ENCODE measurements at places on chromosomes 4 and X.

- no peak for ATAC-seq
Measured at GRCh38 chrX:115408771-115409400, 119.4 kb downstream of the LUZP4 start.

GRCh38 chr4:188032583-188032982 is 37.0 kb downstream of the ZFP42 start:
- ATAC-seq: peak; percentile 50

DNA sequence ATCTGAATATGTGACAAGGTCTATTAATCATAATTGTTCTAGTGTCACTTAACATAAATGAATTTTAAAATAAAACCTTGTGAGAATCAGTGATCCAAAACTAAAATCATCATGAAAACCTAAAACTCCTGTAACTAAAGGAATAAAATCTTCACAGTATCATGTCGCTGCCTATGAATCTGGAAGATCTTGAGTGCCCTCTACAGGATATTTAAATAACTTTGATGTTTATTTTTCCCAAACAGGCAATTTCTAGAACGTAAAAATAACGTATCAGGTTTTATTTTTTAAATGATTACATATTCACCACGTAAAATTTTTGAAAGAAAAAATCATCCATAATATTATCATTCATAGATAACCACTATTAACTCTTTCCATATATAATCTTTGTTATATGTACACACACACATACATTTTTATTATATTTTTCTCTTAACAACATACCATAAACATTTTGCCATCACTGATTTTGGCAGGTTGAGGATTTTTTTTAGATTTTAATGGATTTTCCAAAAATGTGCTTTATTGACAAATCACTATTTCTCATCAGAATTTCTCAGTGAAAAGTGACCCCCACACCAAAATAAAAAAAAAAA is 79.6 kb downstream of the COMMD8 start:
- no peak for ATAC-seq

- peak; percentile 29 for ATAC-seq
Measured at GRCh38 chr4:118046323-118046722, 12.0 kb downstream of the NDST3 start.

- no peak for ATAC-seq
Measured at GRCh38 chr4:27789773-27790172, 929.1 kb downstream of the STIM2 start.

GRCh38 chr4:104758574-104758973 is 263.9 kb upstream of the CXXC4 start:
- no peak for ATAC-seq

DNA sequence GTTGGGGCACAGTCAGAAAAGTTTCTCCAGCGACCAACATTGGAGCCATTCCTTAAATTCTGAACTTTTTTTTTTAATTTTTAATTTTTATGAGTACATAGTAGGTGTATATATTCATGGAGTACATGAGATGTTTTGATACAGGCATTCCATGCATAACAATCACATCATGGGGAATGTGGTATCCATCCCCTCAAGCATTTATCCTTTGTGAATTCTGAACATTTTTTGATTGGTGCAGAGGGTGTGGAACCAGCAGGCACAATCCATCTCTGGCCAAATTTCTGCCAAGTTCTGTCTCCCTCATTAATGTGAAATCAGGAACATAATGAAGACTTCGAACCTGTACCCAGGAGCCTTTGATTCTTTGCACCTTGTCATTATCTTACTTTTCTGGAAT is 267.0 kb downstream of the FRMPD4 start:
- no peak for ATAC-seq

GRCh38 chr4:183030309-183030708 is 68.7 kb upstream of the WWC2 start:
- no peak for ATAC-seq

- no peak for ATAC-seq
Measured at GRCh38 chr4:38532908-38533499, 131.0 kb upstream of the KLF3 start.

GRCh38 chr4:20395160-20395773 is 143.6 kb downstream of the SLIT2 start:
- ATAC-seq: peak; percentile 24

DNA sequence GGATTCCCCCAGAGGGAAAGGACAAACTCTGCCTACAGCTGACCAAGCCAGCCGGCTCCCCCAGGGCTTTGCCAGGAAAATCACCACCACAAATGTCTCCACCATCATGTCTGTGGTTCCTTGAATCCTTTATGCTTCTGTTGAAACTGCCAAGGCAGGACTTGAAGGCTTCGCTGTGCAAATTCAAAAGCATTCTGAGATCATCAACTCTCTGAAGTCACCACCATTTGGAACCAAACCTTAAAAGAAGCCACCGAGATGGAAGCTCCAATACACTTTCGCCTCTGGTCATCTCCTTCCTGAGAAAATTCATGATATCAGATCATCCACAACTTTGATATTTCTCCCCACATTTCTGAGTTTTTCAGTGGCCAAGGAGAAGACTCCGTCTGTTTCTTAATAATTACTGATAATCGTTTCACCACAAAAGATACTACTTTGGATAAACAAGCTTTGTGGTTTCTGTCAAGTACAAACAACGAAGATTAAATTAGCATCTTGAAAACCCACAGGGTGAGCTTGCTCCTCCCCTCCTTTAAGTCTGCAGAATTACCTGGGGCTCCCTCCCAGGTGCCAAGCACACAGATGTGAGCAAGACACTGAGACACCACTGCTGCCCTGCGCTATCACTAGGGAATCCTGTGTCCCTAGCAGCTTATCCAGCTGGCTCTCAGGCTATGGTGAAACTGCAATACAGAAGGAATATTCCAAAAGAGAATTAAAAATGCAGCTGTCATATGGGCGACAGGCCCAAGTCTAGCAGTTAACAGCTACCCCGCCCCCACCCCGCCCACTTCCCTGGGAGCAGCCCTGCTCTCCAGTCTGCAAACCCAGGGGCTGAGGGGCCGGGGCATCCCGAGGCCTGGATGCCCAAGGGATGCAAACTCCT is 125.0 kb upstream of the TBL1X start:
- no peak for ATAC-seq

DNA sequence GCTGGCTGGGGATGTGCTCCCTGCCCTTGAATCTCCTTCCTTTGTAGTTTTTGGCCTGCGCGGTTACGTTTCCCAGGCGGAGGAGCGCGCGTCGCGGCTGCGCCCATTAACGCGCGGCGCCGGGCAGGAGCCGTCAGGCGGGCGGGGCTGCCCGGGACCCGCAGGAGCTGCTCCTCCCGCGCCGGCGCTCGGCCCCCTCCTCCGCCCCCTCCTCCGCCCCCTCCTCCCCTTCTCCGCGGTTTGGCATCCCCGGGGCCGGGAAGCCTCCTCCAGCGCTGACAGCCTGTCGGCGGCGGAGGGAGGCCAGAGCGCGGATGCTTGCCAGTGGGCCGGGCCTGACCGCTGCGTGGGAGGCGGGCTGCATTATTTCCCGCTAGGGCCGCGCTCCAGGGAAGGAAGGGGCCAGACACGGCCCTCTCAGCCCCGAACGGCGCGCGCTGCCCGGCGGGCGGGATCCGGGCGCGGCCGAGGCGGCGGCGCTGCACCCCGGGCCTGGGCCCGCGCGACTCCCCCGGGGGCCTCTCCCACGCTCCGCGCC is at the start of gene DCLK2:
TSS of gene DCLK2 (plus strand) at position 405 of the 538 bp plus-strand sequence. CDS start 583 bp downstream, outside the sequence.
- peak; percentile 80 for ATAC-seq

GRCh38 chr4:39043861-39044363 is 11.7 kb upstream of the TMEM156 start:
- ATAC-seq: no peak

DNA sequence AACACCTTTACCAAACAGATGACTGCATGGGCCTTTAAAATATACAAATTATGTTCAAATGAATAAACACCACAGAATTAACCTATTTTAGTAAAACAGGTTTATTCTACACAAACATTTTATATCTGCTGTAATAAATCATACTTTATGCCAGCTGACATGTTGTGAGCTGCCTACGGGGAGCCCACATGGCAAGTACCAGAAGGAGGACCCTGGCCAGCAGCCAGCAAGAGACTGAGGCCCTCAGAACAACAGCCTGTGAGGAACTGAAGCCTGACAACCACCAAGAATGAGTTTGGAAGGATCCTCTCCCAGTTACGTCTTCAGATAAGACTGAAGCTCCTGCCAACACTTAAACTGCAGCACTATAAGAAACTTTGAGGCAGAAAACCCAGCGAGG is 377.0 kb downstream of the PDGFC start:
- ATAC-seq: peak; percentile 64

GRCh38 chr4:171644430-171645057 is 168.7 kb upstream of the GALNTL6 start:
- no peak for ATAC-seq

- no peak for ATAC-seq
Measured at GRCh38 chrX:123153846-123154335, 30.2 kb upstream of the GRIA3 start.

GRCh38 chrX:96985046-96985445 is 101.3 kb downstream of the RPA4 start:
- no peak for ATAC-seq

DNA sequence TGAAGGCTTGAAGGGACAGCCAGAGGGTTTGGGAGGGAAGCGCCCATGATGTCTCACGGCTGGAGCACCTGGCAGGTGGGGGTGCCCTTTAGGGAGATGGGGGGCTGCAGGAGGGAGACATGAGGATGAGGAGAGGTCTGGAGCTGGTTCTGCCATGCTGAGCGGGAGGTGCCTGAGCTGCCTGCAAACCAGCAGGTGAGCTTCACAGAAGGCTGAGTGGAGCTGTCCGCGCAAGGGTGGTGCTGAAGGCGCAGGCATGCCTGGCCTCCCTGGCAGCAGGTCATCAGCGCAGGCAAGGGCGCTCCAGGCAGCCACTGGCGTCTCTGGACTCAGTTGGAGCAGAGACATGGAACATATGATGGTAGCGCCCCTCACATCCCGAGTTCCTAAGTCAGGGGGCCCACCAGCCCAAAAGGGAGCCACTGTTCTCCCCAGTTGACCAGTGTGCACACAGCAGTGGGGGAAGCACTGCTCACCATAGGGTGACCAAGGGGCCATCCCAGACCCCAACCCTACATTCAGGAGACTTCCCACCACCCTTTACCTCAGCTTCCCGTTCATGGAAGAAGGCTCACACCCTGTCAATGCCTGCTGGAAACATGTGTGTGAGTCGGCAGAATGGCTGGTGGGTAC is 25.8 kb downstream of the ADRA2C start:
- ATAC-seq: peak; percentile 71

DNA sequence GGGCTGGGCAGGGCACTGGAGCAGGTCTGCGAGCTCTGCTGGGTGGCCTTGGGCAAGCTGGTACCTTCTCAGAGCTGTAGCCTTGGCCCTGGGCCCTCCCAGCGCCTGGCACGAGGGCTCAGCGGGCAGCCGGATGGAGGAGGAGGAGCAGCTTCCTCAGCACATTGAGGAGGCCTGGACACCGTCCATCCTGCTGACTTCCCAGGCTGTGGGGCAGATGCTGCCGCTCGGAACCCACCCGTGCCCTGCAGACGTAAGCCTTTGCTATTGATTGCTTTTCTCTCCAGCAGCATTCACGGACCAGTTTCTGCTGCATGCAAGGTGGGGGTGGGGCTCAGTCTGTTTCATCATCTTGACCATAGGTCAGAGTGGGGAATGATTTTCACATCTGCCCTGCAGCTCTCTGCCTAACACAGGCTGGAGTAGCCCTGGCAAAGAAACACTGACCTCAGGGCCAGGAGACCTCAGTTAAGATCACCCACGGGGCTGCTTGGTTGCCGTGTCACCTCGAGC is 80.7 kb upstream of the PSAPL1 start:
- peak; percentile 56 for ATAC-seq

- no peak for ATAC-seq
Measured at GRCh38 chr4:187993827-187994226, 1.7 kb upstream of the ZFP42 start.

DNA sequence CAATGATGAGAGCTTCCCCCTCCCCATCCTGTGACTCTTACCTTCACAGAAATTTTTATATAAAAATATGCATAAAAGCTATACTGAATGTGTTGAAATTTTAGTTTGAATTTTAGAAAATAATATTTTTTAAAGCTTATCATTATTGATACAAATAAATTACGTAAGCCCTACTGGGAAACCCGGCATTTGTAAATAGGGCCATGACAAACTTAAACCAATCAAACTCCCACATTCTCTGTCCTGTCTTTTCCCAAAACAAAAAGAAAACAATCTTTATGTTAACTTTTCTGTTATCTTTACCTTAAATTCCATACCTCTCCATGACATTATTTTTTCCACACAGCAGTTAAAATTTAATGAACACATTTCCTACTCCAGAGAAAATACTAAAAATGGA is 2.6 kb downstream of the CNOT6L start:
- ATAC-seq: no peak

DNA sequence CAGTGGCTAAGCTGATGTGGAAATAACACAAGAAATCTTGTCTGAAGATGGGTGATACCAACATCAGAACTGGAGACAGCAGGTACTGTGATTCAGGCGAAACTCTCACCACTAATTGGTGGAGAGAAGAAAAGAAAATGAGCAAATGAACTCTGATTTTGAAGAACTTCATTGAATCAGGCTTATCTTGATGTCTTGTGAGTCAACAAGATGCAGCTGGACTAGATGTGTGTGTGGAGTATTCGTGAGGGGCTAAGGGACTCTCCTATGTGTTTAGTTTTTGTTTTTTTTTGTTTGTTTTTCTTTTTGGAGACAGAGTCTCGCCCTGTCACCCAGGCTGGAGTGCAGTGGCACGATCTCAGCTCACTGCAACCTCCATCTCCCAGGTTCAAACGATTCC is 131.6 kb downstream of the DHRSX start:
- ATAC-seq: no peak

- ATAC-seq: peak; percentile 47
Measured at GRCh38 chr4:34720571-34720970, 1523.7 kb downstream of the ARAP2 start.

DNA sequence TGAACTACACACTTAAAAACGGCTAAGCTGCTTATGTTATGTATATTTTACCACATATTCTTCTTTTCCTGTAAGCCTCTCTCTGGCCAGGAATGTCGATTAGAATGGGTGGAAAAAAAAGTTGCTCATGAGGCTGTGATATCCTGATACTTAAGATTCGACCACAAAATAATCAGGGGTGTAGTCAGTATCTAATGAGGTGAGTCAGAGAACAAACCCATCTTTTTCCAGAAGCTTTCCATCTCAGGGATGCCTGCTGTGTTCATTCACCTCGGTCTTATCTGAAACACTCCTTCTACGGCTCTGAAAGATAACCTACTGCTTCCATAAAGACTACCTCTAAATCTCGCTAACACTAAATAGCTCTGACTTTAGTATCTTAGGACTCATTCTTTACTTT is 142.7 kb upstream of the MAP3K15 start:
- peak; percentile 80 for ATAC-seq

DNA sequence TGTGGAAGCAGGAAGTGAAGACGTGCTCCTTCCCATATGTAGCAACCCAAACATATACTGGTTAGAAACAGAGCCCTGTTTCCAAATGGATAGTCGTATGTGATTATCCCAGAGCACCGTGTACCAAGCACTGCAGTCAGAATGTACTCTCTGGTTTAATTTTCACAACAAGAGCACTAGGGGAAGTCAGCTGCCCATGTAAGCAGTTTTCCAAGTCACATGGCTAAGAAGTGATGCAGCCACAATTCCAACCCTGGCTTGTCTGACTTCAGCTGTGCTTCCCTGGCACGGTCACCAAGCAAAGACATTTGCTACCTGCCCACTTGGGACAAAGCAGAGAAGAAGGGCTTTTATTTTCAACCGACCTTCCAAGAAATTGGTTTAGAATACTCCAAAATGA is 28.2 kb upstream of the CEP135 start:
- ATAC-seq: peak; percentile 22

Measured in motor neuron (in vitro differentiated cells).